Activated CD4-positive, alpha-beta T cell treated with anti-CD3 and anti-CD28 coated beads, Interleukin-2, Interleukin-4, amounts not matched to agents 100 ng/mL and 50 ng/mL, durations not matched to agents 16 hours and 8 hours (primary cell): ENCODE measurements at places on chromosomes 2 and 18.

- DNase-seq = no peak
Measured at GRCh38 chr2:25397777-25398176, 56.1 kb upstream of the DNMT3A start.

DNA sequence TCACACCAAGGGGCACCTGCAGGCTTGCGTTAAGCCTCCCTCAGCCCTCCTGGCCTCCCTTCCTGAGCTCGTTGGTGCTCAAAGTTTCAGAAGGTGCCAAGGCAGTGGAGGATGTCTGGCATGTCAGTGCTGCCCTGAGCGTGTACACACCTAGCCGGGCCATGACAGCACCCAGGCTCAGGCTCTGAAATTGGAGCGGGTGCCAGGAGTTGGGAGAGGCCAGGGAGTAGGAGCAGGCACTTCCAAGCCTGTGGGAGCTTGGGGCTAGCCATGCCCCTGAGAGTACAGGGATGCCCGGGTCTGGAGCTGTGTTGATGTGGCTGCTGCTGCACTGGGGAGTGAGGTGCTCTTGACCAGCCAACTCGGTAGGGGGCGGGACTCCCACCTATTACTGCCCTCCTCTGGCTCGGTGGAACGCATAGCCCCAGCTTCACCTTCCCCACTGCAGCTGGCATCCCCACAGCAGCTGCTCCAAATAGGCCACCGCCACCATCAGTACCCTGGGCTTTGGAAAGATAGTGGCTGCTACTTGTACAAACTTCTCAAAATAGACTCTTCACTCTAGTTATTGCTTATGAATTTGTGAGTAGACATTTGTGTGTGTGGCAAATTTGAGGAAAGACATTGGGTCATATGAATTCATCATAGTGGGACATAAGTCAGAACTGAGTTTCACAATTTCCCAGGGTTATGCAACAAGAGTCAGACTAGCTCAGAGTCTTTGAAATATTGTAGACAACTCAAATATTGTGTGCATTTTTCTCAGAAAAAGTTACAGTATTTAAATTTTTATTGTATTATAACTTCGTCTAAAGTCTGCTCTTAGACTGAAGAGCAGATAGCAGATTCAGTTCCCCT, 6.8 kb upstream of the PCARE start:
- DNase-seq = no peak

GRCh38 chr2:206056286-206056685, 29.7 kb downstream of the INO80D start:
- no peak for DNase-seq

- DNase-seq = no peak
Measured at GRCh38 chr2:64686283-64686956, 32.7 kb upstream of the SERTAD2 start.

DNA sequence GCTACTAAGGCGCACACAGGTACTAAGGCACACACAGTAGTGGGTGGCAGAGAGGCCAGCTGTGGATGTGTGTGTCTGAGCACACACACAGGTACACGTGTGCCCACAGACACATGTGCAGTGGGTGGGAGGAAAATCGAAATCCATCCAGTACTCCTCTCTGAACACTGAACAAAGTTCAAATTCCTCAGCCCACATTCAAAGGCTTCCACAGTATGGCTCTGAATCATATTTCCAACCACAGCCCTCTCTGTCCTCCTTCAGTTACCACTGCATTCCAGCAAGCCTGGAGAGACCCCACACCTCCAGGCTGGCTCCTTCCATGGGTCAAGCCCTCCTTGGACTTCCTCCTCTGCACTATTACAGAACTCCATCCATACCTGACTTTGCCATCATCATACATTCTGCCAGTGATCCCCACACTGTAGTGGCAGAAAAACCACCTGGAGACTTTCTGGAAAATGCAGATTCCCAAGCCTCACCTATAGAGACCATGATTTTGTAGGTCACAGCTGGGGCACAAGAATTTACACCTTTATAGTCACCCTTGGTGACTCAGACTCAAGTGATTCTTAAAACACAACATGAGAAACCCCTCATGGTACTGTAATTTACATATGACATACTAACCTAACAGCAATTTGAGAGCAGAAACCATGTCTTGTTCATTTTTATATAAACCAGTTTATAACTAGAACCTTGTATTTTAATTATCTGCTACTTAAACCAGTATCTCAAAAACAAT, 31.4 kb downstream of the EPG5 start:
- DNase-seq = no peak

DNA sequence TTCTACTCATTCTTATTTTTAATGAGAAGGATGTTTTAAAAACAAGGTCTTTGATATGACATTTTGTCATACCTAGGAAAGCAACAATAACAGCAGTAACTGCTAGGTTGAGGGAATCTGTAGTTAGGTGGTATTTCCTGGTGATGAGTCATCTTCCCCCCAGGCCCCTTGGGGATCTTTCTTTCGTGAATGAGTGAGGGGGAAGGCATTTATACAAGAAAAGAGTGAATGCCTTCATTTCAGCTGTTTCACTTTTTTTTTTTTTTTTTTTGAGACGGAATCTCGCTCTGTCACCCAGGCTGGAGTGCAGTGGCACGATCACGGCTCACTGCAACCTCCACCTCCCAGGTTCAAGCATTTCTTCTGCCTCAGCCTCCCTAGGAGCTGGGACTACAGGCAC, 108.6 kb downstream of the MAP4K4 start:
- DNase-seq = no peak

DNA sequence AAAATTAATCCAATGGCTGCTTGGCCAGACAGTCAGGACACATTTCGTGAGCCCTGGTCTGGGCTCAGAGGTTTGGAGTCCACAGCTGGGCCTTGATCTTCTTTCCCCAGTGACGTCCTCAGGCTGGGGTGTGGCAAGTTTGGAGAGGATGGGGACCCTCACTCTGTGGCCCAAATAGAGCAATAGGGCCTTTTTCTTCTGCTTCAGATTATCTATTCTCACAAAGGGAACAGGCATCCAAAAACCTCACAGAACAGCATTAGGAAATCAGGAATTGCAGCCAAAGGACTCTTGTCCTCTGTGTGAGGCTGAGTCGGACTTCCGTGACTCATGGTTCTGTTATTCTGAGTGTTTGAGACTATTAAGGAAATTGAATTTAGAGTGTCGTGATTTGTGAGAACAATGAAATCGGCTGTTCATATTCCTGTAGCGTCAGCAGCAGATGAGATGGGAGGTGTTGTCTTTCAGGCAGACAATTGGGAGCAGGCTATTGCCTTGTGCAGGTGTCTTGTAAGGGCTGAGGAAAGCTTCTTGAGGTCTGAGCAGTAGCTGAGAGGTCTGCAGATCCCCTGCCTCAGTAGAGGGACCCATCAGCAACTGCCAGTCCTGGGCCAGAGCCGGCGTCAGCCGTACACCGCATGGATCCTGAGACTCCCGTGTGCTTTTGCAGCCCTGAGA, 113.8 kb downstream of the SH3RF3 start:
- no peak for DNase-seq

- DNase-seq = no peak
Measured at GRCh38 chr18:55763298-55763697, 175.3 kb upstream of the TCF4 start.

GRCh38 chr2:36820942-36821605, 124.6 kb downstream of the VIT start:
- DNase-seq = no peak
